Coronary artery (tissue), 2 donors: ENCODE measurements at places on chromosomes 13 and 19.

DNA sequence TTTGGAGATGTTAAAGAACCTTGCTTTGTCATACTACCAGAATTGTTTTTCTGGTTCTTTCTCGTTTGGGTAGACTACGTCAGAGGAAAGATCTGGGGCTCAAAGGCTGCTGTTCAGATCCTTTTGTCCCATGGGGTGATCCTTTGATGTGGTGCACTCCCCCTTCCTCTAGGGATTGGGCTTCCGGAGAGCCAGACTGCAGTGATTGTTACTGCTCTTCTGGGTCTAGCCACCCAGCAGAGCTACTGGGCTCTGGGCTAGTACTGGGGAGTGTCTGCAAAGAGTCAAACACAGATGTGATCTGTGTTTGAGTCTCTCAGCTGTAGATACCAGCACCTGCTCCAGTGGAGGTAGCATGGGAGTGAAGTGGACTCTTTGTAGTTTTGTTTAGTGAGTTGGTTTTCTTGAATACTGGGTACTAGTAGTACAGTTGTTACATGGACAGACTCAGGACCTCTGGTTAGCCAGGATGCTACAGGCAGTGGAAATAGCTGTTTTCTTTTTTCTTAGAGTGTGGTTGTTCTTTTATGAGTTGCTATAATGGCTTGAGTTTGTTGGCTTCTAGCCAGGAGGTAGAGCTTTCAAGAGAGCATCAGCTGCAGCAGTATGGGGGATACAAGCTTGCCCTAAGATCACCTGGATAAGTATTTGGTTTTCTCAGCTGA is 34.4 kb downstream of the DNAJC15 start:
- no peak for DNase-seq

DNA sequence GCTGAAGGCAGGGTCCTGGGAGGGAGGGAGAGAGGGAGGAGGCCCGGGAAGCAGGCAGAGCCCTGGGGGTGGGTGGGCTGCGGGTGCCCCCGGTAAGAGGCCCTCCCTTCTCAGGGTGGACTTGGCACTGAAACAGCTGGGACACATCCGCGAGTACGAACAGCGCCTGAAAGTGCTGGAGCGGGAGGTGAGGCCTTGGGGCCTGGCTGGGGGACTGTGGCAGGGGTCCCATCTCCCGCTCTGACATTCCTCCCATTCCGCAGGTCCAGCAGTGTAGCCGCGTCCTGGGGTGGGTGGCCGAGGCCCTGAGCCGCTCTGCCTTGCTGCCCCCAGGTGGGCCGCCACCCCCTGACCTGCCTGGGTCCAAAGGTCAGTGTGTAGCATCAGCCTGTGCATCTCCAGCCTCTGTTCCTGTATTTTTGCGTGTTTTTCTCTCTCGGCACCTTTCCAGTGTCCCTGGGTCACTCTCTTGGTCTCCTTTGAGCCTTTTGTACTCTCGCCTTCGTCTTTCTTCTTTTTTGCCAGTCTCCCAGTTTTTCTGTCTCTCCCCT is 53.4 kb downstream of the TRPM4 start:
- no peak for DNase-seq

- DNase-seq = no peak
These were observed 312.6 kb downstream of the SLITRK6 start for GRCh38 chr13:85486663-85487062.

DNA sequence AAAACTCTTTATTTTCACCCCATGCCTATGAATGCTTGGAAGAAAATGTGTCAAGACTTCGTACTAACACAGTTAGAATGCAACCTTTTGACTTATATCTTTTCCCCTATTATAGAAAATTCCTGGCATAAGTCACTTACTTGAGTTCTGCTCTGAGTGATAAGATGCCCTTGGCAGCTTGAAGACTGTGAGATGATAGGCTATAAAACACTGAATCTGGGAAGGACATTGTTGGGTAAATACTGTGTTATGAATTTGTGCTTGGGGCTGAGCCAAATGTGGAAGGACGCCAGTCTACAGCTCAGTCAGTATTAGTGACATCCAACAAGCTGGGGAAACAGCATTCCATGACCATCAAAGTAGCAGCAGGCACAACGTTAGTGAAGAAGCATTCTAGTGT is 368.0 kb upstream of the SGCG start:
- no peak for DNase-seq

- no peak for DNase-seq
These were observed 95.1 kb downstream of the ATP8A2 start for GRCh38 chr13:25466880-25467279.

GRCh38 chr19:45798995-45799517 is 6.4 kb upstream of the DMWD start:
- DNase-seq = no peak

DNA sequence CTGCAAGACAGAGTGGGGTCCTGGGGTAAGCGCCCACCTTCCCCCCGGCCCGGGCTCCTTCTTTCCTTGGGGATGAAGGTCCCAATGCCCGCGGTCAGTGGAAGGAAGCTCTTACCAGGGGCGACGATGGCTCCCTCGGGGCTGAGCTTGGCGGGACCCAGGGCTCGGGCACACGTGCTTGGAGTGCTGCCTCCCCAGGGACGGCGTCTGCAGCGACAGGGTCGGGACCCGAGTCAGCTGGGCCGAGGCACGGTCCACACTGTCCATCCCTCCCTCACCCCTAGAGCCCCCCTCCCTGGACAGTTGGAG is 3.5 kb downstream of the JSRP1 start:
- DNase-seq = no peak

GRCh38 chr19:2578901-2579677 is 103.2 kb downstream of the GADD45B start:
- peak; percentile 97 for DNase-seq

DNA sequence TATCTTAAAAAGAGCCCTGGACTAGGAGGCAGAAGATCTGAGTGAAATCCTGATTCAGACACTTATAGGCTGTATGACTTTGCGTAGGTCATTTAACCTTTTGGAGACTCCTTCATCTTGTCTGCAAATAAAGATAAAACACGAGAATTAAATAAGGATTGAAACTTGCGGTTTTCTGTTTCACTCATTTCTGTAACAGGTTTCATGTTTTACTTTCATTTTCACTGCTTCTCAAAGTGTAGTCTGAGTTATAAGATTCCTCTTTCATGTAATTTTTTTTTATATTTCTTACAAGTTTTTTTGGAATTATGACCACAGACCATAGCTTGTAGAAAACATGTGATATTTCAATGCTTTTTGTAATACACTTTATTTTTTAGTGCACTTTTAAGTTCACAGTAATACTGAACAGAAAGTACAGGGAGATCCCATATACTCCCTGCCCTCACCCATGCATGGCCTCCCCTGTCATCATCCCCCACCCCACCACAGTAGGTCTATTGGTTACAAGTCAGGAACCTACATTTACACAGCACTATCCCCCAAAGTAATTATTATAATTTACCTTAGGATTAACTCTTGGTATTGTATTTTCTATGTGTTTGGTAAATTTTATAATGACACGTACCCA is 174.6 kb downstream of the ITGBL1 start:
- DNase-seq = no peak

DNA sequence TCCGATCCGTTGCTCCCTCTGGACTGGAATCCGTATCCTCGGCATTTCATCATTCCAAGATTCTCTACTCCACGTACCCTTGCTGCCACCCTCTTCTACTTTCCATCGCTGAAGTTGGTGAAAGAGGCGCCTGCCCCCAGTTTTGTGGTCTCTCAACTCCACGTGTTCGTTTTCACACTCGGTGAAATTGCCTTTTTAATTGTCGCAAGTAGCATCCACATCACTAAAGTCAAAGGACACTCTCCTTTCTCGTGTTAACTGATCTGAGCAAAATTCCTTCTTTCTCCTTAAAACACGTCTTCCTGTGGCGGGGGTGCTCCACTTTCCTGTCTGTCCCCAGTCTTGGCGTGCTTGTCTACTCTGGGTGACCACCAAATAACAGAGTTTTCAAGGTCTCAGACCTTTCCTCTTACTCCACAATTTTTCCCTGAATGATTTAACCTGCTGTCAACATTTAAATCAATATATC is 1.1 kb upstream of the TMTC4 start:
- DNase-seq = no peak

DNA sequence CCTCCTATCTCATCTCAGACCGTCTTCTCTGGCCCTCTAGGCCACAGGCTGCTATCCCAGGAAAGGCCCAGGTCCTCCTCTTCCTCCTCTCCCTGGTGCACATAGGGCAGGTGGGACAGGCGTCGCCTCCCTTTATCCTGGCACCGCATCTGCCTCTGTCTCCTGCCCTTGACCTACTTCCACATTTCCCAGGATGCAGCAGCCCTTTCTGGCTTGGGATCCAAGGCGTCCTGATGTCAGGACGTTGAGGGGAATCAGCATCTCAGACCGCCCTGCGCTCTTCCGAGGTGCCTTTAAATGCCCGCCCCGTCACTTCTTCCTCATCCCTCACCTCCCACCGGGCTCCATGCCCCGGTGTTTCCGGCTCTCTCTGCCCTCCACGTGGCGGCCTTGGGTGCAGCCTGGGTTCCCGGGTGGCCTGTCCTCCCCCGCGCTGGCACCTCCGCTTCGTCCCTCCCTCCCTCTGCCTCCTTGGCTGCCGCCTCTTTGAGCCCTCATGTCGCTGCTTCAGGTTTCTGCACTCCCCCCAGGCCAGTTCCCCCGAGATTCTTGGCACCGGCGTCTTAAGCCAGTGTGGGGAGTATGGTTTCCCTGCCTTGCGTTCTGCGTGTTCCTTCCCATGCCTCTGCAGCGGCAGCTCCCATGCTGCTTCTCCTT is 66.3 kb downstream of the KDM4B start:
- no peak for DNase-seq

DNA sequence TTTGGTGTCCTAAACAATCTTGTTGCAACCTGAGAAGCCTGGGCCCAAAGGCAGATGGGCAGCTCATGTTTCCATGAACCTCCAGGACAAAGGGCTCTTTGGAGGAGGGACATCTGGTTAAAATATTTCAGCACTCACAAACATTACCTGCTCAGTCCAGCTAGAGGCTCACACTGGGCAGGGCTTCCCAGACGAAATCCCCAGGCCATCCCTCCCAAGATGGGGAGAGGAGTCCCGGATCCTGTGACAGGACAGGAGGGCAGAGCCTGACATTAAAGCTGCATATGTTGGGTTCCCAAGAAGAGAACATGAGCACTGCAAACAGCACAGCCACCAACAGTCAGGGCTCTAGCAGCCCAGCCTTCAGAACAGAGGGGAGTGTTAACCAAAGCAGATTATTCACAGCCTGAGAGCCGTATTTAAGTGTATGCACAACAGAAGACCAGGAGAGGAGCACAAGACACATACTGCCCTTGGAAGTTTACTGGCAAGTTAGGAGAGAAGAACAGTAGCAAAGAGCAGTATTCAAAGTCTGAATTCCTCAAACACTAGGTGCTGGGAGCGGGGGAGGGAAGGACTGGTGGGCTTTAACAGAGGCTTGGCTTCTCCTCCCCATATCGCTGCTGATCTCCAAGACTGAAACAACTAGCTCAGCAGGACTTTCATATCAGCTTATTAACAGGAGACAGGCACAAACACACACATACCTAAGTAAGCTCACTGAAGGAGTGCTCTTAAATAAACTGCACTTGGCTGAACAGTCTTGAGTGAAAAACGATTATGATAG is 12.3 kb downstream of the ATP7B start:
- no peak for DNase-seq

GRCh38 chr19:12913011-12913561 is 6.0 kb downstream of the SYCE2 start:
- peak; percentile 87 for DNase-seq

- DNase-seq = no peak
These were observed 51.4 kb downstream of the UBL3 start for GRCh38 chr13:29799041-29799440.

GRCh38 chr13:34179481-34179880 is 361.5 kb downstream of the RFC3 start:
- no peak for DNase-seq

DNA sequence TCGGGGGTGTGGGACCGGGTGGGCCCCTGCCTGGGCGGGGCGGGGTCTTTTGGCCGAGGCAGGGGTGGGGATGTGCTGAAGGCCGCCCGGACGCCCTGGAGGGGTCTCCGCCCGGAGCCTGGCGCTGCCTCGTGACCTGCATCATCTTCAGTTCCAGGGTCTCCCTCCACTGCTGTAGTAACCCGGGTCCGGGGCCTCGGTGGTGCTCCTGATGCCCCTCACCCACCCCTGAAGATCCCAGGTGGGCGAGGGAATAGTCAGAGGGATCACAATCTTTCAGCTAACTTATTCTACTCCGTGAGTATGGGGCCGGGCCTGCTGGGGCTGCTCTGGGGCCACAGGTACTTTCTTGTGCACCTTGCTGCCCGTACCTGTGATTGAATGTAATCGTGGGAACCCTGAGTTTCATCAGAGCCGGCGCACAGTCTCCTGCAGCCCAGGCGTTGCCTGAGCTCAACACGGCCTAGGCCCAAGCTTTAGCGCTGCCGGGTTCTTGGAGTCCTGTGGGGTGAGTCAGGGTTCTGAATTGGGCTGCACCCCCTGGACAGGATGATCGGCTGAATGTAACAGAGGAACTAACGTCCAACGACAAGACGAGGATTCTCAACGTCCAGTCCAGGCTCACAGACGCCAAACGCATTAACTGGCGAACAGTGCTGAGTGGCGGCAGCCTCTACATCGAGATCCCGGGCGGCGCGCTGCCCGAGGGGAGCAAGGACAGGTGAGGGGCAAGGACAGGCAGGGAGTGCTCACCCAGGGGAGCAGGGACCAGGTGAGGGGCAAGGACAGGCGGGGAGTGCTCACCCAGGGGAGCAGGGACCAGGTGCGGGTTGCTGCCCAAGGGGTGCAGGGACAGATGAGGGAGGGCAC is 10.5 kb downstream of the PEAK3 start:
- no peak for DNase-seq

- DNase-seq = no peak
These were observed 13.8 kb downstream of the DNASE2 start for GRCh38 chr19:12867120-12868099.
